Activated CD4-positive, alpha-beta T cell treated with anti-CD3 and anti-CD28 coated beads, Interleukin-2, amount 50 U/mL, for 24 hours (primary cell): ENCODE measurements at places on chromosomes 3 and 15.
A peak's percentile ranks its signal among the peaks of the same experiment; 100 is the strongest.

DNA sequence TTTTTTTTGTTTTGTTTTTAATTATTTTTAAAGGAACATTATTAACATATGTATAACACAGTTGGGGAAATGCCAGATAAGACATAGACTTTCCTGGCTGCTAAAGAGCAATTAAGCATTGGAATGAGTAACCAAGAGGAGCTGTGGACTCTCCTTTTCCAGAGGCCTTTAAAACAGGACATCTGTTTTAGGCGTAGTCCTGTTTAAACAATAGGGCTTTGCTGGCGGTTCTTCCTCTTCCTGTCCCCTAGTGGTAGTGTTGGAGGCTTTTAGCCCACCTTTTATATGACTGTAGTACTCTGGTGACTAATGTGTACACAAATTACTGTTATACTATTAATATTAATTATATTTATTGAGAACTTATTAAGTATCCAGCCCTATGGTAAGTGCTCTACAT is 81.9 kb downstream of the PPARG start:
- no peak for DNase-seq

DNA sequence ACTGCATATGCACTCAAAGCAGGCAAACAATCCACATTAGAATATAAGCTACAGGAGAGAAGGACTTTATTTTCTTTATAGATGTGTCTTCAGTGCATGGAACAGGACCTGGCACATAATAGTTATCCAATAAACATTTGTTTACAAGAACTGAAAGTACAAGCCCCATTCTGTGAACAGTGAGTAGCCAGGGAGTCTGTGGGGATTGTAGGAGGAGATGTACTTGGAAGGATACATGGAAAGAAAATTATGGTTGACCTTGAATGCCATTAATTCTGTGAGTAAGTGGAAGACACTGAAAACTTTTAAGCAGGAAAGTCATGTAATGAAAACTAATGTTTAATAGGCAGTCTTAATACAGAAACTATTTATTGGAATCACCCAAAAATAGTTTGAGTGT is 28.3 kb downstream of the MASP1 start:
- no peak for DNase-seq

DNA sequence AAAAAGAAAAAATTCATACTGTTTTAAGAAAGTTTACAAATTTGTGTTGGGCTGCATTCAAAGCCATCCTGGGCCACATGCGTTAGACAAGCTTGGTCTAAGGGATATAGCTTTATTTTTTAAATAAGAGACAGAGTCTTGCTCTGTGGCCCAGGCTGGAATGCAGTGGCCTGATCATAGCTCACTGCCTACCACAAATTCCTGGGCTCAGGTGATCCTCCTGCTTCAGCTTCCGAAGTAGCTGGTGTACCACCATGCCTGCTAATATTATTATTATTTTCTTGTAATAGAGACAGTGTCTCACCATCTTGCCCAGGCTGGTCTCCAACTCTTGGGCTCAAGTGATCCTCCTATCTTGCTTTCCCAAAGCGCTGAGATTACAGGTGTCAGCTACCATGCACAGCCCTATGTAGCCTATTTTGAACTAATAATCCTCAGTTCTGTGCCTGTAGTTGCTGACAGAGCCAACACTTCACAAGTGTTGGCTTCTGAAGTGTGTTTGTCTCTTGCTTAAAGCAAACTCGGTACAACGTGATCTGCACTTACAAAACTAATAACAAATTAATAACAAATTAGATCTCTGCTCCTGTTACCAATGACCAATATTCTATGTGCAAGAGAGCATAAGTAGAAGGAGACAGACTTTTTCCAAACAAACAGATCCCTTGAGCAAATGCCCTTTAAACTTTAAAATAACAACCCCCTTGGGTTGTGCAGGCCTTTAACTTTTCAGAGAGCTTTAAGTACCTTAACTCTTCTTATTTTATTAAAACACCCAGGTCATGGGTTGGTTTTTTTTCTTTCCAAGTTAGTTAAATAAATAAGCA is 135.2 kb downstream of the VGLL4 start:
- DNase-seq, result no peak

DNA sequence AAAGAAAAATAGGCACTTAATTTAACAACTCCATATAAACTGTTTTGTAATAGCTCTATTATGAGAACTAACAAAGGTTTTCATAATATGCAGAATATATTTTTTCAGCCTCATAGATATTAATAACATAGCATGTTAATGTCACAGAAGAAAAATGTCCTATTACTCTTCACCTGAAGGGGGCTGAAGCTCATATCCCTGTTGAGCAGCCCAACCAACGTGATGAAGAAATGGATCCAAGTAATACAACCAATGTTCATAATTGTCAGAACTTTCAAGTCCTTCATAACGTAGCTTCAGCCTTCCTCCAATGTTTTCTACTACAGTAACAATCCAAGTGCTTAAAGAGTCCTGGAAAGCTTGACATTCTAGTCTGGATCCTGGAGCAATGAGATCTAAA is 34.5 kb upstream of the STIMATE start:
- DNase-seq, result no peak

GRCh38 chr3:57350271-57350670 is 57.8 kb upstream of the ASB14 start:
- DNase-seq, result no peak

DNA sequence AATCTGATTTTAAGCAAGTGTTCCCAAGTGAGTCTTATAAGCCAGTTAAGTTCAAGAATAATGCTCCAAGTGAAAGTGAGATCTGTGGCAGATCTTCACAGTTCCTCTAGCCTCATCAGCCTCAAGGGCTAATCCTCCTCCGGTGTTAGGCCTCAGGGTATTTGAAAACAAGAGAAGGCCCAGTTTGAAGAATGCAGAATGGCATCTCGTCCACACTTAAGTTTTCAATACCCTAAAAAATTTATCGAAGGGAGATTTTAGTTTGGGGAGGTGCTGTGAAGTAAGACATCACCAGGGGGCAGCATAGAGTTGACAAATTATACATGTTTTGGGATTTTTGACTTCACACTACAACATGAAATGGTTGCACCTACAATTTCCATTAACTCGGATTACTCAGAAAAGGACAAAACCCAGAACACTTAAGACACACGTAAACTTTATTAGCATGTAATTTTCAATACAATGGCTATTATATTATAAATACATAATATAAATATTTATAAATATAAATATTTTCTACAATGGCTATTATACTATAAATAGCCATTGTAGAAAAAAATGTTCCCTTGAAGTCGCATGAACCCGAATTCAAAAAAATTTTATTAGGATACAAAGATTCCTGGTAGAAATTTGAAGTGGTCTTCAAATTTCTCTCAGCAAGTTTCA is 2.3 kb upstream of the TMEM266 start:
- DNase-seq, result peak; percentile 33

DNA sequence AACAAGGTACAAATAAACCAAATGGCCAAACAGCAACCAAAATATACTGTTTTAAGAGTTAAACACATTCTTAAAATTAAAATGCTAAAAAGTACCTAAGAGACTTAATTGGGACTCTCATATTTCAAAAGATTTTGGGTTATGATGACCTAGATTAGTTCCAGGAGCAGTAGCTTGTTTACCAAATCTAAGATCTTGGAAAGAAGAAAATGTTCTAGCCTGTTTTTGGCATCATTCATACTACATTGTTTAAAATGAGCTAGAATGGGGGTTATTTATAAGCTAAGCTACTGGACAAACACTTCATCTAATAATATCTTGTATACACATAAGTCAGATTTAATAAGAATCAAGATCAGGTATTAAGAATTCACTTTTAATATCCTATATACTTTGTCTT is 22.8 kb downstream of the ATOSA start:
- DNase-seq, result no peak

- DNase-seq, result no peak
Measured at GRCh38 chr15:70504988-70505387, 258.4 kb downstream of the UACA start.

DNA sequence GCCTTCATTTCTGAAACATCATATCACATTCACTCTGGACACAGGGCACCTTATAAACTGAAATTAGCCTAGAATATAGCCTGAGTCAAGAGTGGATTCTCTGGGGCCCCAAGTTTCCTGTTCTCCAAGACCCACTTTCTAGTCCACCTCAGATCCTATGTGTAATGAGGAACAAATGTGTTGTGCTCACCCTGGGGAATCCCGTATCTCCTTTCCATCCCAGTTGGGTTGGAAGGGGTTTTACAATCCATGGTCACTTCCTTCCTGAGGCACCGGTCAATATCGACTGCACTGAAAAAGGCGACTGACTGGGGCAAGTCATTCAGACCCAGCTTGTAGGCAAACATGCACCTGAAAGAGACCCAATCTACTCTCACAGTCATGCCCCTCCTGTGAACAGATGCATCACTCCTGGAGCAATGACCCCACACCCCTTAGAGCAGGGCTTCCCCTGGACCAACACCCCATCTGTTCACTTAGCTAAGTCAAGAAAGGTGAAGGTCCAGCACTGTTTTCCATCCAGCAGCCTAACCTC is 17.4 kb downstream of the POLG start:
- DNase-seq, result no peak

GRCh38 chr15:88542342-88542733 is 4.1 kb downstream of the DET1 start:
- no peak for DNase-seq

GRCh38 chr3:129958755-129959154 is 15.8 kb upstream of the TRH start:
- DNase-seq, result no peak

DNA sequence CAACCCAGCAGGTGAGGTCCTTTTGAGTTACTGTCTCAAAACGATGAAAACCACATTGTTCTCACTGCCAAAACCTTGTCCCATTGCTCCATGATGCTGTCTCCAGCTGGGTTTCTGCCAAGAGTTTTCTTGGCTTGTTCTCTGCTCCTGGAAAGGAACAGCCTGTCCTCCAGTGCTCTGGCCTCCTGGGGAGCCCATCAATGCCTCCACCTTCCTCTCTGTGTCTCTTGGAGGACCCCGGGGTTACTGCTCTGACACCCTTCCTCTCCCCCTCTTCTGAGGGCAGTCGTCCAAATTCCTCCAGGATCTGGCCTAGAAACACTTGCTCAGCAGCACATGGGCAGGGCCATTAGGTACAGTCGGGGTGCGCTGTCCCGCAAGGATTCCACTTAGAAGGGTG is 63.9 kb upstream of the RGMA start:
- no peak for DNase-seq

DNA sequence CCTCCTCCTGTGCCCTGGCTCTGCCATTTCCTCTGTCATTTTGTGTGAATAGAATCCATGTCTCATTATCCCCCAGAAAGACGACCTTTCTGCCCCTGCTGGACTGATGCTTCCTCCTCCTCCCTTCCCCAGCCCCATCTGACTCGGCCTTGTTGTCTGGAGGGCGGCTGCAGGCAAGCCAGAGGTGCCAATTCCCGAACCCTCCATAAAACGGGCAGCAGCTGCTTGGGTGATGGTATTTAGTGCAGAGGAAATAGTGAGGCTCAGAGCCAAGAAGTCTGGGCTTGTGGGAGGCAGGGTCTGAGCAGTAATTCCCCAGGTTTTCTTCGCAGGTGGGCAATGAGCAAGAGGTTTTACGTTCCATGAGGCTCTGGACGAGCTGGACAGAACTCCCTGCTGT is 71.2 kb downstream of the ITGA11 start:
- DNase-seq, result no peak

DNA sequence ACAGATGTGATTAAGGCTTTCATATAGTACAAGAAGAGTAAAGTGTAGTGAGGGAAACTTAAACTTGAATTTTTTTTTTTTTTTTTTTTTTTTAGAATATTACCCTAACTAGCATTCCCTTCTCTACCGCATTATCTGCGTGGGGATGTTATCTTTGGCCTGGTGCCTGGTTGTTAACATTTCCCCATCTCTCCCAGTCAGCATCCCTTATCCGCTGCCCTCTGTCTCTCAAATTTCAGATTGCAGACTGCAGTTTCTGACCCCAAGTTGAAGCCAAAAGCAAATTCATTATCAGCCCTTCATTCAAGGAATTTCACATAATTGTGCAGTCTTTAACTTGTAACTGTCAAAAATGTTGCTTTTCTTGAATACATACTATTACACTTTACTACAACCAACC is 353.0 kb downstream of the PLOD2 start:
- DNase-seq, result no peak

DNA sequence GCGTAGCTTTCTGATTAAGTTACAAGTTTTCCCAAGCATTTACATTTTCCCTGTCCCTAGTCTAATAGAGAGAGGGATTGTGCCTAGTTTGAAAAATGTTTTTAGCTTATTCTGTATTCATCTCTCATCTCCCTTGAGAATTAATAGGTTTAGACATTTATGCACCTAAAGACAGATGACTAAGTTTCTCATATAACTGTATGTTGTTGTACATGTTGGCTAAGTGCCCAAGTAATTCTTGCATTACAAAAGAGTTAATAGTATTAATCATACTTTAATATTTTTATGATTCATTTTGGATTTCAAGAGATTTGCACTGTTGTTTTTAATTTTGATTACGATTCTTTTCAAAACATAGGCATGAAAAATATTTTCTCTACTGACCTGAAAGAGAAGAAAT is 109.0 kb upstream of the TBL1XR1 start:
- DNase-seq, result no peak

DNA sequence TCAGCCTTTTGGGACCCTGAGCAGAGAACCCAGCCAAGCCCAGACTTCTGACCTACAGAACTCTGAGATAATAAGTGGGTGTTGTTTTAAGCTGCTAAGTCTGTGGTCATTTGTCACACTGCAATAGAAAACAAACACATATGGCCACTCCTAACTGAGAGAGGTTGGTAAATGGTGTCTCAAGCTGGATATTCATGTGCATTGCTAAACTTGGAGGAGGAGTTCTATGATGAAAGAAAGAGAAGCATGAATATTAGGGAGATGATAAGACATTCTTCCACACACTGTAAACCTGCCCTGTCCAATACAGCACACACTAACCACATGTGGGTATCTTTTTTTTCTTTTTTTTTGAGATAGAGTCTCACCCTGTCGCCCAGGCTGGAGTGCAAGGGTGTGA is 27.8 kb upstream of the UBL7 start:
- no peak for DNase-seq

- DNase-seq, result no peak
Measured at GRCh38 chr3:46282696-46283095, 40.4 kb downstream of the CCR3 start.

DNA sequence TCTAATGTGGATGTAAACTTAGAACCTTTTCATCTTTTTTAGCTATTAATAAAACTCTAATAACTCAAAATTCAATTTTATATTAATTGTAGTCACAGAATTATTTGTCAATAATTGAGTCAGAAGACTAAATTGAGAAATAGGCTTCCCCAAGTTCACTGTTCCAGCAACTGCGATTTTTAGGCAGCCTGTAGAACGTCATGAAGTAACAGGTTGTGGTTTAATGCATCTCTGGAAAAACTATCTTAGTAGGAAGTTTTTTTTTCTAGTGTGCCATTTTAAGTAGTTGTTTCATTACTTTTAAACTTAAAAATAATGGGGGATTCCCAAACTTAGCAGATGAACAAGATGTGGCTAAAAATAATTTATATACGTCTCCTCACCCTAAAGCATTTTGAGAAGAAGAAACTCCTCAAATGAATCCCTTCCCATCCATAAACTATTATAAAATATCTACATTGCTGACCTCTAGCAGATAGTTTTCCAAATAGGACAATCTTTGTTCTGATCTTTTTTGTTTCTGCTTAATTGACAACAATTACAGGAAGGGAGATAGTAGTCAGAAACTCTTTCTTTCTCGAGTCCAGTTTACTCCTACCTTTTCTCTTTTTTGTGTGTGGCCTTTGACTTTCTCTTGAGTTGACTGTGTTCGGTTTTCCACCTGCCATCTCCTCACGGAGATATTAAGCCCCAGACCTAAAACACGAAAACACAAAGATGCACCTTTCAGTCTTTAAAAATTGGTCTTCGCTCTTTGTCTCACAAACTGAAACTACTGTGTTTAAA is 43.1 kb downstream of the LRCH3 start:
- no peak for DNase-seq
